Stimulated activated CD8-positive, alpha-beta memory T cell treated with anti-CD3 and anti-CD28 coated beads, Interleukin-7, amount 100 ng/mL, for 24 hours (primary cell): ENCODE measurements at places on chromosomes 7 and 10.

DNA sequence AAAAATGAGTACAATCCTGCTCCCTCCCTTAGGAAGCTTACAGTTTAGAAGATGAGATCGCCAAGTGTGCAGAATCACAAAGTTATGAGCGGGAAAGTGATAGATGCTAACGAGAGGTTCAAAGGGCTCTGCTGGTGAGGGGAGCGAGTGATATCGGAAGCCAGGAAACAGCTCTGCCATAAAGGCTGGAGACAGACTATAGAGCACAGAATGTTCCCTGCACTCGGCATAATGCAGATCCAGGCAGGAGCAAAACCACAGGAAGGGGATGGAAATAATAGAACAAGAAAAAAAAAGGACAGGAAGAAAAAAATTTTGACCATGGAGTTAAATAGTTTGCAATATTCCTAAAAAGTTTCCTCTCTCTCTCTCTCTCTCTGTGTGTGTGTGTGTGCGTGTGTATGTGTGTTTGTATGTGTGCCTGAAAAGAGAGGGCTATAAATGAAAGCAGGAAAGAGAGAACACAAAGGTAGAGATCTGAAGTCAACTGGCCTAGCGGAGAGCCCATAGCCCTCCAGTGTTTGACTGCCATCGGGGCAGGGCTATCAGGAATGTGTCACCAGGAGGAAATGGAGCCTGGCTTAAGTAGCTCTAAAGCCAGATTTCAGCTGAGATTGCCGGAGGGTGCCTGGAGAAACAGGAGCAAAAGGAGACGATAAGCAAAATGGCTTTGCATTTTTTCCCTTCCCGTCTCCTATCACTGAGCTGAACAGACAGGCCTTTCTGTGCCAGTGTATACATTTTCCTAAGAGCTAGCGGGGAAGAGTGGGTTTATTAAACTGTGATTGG is 175.8 kb upstream of the LYZL1 start:
- DNase-seq = no peak

- no peak for DNase-seq
Observed at GRCh38 chr10:52419281-52419680, 105.2 kb downstream of the DKK1 start.

- no peak for DNase-seq
Observed at GRCh38 chr7:73933091-73933490, 72.1 kb downstream of the TMEM270 start.

- no peak for DNase-seq
Observed at GRCh38 chr10:130135676-130136225, 440 bp upstream of the GLRX3 start.

DNA sequence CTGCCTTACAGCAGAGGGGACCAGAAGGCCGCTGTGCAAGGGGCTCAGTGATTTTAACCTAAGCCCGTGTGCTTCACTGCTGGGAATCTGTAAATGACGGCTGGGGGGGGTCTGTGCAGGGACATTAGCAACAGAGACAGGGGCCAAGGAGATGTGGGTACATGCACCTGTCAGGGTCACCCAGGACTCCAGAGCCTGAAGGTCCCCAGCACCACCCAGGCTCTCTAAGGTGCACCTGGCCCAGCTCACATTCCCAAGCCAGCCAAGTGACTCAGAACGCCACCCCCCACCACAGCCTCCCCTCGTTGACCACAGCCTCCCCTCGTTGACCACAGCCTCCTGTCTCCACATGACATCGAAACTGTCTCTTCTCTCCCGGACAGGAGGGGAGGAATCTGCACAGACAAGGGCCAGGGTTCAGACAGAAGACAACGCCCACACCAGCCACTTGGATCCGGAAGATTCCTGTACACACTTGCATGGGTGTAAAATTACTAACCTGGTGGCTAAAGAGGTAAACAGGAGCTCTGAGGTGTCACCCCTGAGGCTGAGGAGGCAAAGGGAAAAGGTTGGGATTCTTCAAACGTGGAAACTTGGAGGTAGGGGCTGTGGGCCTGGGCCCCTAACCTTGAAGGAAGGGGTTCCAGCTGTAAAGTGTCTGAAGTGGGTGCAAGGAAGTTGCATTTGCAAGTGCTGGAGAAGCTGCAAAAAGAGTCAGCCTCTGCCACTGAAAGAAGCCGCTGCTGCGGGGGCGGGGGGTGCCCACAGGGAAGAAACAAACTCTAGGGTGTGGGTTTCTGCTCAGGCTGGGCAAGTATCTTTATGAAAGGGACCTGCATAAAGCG is 27.0 kb downstream of the CALML3 start:
- DNase-seq = peak; percentile 29

DNA sequence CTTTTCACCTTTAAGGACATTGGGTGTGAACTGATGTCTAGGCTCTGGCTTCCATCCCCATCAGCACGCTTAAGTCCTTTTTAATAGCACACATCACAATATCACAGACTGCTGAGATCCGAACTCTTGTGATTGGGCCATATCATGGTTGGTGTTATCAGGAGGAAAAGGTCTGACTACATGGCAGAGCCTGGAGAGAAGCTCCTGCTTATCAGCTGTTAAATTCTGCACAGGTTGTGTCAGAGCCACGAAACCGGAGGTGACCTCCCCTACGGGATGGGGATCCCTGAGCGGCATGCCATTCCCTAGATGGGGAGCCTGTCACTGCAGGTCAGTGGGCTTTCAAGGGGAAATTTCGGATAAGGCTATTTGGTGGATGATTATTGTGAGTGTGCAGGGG is 182.4 kb downstream of the INHBA start:
- DNase-seq = no peak

DNA sequence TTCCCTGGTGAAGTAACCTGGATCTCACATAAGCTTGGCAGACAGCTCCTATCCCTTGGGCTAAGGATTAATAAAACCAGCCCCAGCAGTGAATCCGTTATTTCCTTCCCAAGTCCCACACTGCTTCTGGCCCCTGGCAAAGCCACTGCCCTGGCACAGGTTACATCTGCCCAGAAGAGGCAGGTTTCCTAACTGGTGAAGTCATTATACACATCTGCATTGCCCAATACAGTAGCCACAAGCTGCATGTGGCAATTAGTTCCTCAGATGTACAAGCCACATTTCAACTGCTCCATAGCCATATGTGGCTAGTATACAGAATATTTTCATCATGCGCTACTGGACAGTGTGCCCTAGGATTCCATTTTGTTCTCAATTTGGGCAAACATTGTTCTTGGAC is 273.0 kb downstream of the GRM8 start:
- no peak for DNase-seq

GRCh38 chr10:22767859-22768258 is 53.5 kb upstream of the PIP4K2A start:
- no peak for DNase-seq

DNA sequence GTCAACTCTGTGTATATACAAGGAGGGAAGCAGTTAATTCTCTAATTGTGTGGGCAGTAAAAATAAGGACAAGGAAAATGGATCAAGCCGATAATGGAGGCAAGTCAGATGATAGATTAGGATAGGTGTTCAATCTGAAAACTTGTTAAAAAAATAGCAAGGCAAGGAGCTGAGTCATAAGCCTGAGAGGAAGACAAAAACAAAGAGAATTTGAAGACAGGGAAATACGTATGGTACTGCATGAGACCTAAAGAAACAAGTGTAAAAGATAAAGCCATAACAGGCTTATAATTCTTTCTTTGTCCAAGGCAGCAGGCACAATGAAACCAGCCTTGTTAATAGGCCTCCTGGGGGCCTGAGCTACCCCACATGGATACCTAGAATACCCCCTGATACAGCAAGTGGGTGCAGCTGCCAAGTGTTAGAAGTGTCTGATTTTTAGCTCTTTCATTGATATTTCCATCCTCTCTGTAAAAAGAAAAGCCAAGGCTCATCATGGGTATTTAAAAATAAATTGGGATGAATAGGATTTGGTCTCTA is 1570.6 kb upstream of the LRRTM3 start:
- no peak for DNase-seq

- DNase-seq = no peak
Observed at GRCh38 chr7:55130395-55131141, 111.8 kb downstream of the EGFR start.

- no peak for DNase-seq
Observed at GRCh38 chr7:36276428-36277248, 113.0 kb upstream of the ANLN start.

- DNase-seq = no peak
Observed at GRCh38 chr10:33273295-33274002, 61.0 kb downstream of the NRP1 start.

GRCh38 chr7:82258181-82258580 is 185.4 kb downstream of the CACNA2D1 start:
- no peak for DNase-seq

GRCh38 chr7:13933536-13933935 is 55.9 kb downstream of the ETV1 start:
- no peak for DNase-seq

- no peak for DNase-seq
Observed at GRCh38 chr7:44484482-44485313, 5.8 kb downstream of the NUDCD3 start.

DNA sequence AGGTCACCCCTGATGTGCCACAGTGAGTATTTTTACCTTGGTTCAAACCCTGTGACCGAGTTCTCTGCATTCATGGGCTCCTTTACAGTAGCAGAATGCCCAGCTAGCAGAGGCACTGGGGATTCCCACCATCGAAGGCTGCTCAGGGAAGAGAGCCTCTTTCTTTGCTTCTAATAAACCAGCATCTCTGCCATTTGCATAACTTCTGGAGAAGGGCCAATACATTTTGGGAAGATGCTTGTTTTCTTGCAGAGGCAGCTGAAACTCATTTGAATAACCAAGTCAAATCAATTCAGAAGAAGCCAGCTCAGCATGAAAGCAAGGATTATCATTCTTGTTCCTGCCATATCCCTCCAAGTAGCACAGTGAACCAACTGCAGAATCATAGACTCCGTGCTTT is 82.9 kb upstream of the WDR11 start:
- no peak for DNase-seq

- DNase-seq = no peak
Observed at GRCh38 chr7:28081016-28081415, 99.6 kb downstream of the JAZF1 start.

DNA sequence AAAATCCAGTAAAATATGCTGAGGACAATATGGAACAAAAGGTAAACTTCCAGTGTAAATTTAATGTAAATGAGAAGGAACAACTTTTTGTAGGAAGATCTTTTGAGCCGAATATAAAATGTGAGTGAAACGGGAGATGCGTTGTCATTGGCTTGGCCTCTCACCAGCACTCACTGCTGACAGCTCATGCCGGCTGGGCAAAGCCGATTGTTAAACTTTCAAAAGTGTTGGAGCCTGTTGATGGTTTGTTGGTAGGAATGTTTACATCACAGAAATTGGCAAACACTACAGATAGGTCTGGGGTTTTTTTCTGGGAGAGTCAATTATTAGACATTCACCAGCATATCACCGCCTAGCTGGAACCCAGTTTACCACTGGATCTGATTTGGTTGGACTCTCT is 6.1 kb downstream of the PSTK start:
- DNase-seq = no peak

GRCh38 chr10:48465860-48466521 is 138.9 kb downstream of the ARHGAP22 start:
- no peak for DNase-seq

GRCh38 chr7:135597181-135597925 is 39.6 kb downstream of the NUP205 start:
- no peak for DNase-seq

- no peak for DNase-seq
Observed at GRCh38 chr10:86197166-86197790, 169.3 kb downstream of the GRID1 start.

- no peak for DNase-seq
Observed at GRCh38 chr10:104339469-104340110, 1.3 kb upstream of the ITPRIP start.

- no peak for DNase-seq
Observed at GRCh38 chr10:112269266-112269665, 13.9 kb upstream of the TECTB start.

DNA sequence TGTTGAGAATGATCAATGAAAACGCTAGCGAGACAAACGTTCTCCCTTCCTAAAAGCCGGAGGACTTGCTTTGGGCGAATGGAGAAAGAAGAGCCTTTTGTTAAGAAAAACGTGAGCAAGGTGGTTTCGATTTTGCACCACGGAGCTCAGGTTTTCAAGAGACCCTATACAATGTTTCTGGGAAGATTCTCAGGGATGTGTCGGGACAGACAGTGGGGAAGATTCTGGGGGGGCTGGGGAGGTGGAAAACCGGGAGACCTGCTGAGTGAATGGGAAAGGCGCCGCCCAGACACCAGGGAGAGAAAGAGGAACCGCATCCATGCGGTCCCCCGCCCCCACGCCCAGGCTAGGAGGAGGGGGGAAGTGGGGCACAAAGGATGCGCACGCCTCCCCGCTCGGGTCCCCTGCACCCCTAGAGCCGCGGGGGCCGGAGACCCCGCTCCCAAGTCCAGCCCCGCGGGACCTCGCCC is 745 bp downstream of the YWHAG start:
- DNase-seq = peak; percentile 23

- no peak for DNase-seq
Observed at GRCh38 chr10:122062831-122063674, 74.1 kb downstream of the TACC2 start.

GRCh38 chr10:114261076-114261475 is 22.0 kb downstream of the VWA2 start:
- DNase-seq = no peak

DNA sequence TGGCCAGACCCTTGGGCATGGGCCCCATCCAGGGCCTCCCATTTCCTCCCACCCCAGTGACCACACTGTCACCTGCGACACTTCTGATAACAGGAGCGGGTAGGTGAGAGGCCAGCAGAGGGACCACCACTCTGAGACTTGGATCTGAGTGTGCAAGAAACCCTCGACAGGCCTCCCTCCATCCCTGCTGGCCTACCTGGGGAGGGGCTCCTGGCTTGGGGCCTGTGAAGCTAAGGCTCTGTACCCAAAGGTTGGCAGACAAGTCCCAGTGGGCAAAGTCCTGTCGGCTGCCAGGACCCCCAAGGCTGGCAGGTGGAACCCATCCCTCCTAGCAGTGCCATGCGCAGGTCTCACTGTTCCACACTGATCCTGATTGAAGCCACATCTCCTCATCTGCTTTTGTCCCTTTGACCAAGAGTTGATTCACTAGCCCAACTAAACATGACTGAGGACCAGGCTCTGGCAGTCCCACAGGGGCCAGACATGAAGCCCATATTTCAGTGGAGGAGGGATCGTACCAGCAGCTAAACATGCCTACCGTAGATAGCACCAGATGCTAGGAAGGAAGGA is 1.2 kb upstream of the PGAM2 start:
- no peak for DNase-seq

- no peak for DNase-seq
Observed at GRCh38 chr10:103983367-103983911, 16.5 kb downstream of the SLK start.

DNA sequence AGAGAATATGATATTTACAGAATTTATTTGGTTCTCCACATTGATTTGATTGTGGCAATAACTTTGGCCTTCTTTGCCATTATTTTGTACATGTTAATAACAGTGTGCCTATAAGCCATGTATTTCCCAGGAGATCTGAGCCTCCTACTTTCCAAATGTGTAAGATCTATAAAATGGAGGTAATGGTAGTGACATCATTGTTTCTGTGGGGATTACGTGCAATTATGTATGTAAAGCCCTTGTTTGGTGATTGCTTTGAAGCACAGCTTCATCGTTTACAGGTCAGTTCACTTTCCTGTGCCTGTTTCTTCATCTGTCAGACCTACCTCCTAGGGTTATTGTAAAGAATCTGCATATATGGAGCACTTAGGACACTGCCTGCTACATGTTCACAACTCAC is 17.3 kb downstream of the YAE1 start:
- no peak for DNase-seq
